ENCODE measurements at places on chromosomes 1 and 21.

GRCh38 chr1:88698764-88699163, 14.7 kb downstream of the PKN2 start:
- DNase-seq: no peak

- no peak for DNase-seq
These were observed 1.6 kb upstream of the SH3D21 start for GRCh38 chr1:36304521-36304920.

DNA sequence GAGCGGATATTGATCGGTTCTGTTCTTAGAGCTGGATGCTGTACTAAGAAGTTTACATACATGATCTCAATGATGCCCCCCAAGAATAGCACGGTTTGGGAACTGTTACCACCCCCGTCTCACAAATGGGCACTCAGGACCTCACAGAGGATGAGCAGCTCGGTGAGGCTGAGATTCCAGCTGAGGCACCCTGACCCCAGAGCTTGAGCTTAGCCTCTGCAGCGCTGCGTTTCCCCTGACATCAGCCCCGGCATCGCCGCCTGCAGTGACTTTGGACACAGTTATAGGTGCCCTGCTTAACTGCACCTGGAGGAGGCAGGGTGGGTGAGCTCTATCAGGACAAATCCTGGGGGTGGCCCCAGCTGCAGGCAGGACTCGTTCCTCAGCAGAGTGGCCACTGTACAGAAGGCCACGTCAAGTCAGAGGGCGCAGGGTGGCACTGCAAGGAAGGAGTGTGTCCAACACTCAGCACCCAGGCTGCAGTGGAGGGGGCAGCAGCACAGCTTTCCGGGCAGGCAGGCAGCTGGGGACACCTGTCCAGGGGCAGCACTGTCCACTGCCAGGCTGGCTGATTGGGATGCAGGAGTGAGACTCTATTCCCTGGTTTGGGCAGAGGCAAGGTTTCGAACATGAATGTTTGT, 65.8 kb upstream of the ABCG1 start:
- DNase-seq: no peak

DNA sequence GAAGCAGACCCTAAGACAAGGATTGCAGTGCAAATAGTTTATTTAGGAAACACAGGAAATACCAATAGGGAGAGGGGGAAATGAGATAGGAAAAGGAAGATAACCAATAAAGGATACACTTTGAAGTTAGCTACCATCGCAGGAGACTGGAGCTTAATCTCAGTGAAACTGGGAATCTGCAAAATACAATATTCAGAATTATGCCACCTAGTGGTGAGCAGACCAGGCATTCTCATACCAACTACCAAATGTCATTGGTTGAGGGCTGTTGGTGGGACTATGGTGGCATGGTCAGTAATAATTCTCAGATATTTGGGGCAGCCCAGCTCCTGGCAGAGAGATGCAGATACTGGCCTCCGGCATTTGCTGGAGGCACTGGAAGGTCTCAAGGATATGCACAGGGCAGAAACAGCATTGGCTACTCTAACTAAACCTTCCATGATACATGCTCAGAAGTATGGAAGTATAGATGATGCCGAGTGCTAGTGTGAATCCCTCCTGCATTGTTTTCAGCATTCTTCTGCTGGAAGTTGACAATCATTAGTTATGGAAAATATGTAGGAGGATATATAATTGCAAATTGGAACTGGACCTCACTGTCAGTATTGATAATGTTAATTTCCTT, 11.8 kb upstream of the ZFP69B start:
- no peak for DNase-seq

DNA sequence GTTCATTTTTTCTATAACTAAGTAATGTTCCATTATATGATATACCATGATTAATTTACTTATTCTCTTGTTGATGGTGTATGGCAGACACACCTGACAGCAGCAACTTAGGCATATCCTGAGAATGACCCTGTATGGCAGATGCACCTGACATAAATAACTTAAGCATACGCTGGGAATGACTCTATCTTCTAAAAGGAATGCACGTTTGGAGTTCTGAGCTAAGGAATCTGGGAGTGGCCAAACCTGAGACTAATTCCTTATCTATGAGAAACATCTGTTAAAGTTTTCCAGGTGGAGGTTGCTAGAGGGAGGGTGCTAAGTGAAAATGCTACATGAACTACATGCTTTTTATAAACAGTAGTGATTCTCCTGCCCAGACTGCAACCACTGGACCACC, 96.7 kb upstream of the RGS18 start:
- DNase-seq: no peak

GRCh38 chr1:200372095-200372884, 37.5 kb downstream of the ZNF281 start:
- no peak for DNase-seq

DNA sequence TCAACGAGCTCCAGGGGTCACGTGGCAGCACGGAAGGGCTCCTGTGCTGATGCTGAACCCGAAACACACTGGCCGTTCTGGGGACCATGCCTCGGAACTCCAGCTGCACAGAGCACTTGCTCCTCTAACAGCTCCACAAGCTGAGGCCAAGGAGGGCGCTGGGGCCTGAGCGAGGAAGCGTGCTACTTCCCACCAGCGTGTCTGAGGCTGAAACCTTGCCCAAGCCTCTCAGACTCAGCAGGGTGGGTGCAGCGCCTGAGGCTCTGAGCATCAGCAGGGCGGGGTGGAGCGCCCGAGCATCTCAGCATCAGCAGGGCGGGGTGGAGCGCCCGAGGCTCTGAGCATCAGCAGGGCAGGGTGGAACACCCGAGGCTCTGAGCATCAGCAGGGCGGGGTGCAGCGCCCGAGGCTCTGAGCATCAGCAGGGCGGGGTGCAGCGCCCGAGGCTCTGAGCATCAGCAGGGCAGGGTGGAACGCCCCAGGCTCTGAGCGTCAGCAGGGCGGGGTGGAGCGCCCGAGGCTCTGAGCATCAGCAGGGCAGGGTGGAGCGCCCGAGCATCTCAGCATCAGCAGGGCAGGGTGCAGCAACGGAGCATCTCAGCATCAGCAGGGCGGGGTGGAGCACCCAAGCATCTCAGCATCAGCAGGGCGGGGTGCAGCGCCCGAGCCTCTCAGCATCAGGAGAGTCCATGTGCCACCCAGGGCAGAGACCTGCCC, 9.6 kb downstream of the WRAP73 start:
- DNase-seq: no peak

- DNase-seq: no peak
These were observed 31.6 kb downstream of the OSBPL9 start for GRCh38 chr1:51648180-51649109.

DNA sequence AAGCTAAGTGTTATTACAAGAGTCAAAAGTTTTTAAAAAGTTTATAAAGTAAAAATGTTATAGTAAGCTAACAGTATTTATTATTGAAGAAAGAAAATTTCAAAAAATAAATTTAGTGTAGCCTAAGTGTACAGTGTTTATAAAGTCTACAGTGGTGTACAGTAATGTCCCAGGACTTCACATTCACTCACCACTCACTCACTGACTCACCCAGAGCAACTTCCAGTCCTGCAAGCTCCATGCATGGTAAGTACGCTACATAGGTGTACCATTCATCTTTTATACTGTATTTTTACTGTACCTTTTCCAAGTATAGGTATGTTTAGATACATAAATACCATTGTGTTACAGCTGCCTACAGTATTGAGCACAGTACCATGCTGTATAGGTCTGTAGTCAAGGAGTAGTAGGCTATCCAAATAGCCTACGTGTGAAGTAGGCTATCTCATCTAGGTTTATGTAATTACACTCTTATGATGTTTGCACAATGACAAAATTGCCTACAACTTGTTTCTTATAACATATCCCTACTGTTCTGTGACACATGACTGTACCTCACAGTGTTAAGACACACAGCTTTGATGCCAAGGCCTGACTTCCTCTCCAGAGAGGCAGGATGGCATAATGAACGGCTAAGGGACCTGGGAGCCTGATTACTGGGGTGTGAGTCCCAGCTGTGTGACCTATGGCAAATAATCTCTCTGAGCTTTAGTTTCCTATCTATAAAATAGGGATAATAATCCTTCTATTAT, 12.7 kb downstream of the DHCR24 start:
- DNase-seq: no peak

GRCh38 chr1:227424953-227425352, 106.7 kb upstream of the CDC42BPA start:
- no peak for DNase-seq

- no peak for DNase-seq
These were observed 37.2 kb upstream of the AGO1 start for GRCh38 chr1:35845766-35846165.

DNA sequence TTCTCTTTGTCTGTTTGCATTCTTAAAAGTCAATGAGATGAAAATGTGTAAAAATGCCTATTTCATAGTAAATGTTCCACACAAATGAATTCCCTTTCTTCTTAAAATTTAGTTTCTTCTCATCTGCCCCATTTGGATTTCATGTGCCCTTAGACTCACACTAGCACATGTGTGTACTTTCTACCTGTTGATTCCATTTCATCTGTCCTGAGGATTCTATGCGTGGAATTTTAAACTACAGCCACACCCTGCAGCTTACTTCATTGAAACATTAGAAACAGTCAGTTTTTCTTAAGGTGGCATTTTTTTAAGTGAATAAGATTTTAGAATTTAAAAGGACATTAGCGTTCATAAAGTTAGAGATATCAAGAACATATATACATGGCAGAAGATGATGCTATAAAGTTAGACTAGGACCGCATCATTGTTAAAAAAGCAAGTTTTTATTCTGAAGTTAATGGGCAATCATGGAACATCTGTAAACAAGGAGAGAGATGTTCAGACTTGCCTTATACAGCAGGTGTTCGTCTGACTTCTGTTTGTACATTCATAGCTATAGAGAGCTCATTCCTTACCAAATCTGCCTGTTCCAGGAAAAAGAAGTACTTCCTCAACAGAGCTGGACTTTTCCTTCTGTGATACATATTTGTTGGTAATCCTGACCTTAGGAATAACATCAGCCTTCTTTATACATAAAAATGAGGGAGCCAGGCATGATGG, 3.9 kb upstream of the TUT4 start:
- DNase-seq: no peak

DNA sequence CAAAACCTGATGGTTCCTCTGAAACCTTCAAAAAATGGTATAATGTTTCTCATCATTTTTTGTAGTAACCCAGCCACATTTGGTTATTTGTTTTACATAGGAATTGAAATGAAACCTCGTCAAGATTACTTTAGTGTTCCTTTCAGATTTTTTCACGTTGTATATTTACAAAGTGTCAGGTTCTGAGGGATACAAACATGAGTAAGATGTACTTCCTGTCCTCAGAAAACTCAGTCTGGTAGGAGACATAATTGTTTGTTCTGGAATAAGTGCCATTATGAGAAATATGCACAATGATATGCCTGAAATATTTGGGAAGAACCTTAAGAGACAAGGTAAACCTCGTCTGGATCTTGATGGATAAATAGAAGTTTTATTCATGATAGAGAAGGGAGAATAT, 145.5 kb downstream of the USP25 start:
- no peak for DNase-seq

- no peak for DNase-seq
These were observed 40.4 kb downstream of the LIN9 start for GRCh38 chr1:226268421-226269124.

DNA sequence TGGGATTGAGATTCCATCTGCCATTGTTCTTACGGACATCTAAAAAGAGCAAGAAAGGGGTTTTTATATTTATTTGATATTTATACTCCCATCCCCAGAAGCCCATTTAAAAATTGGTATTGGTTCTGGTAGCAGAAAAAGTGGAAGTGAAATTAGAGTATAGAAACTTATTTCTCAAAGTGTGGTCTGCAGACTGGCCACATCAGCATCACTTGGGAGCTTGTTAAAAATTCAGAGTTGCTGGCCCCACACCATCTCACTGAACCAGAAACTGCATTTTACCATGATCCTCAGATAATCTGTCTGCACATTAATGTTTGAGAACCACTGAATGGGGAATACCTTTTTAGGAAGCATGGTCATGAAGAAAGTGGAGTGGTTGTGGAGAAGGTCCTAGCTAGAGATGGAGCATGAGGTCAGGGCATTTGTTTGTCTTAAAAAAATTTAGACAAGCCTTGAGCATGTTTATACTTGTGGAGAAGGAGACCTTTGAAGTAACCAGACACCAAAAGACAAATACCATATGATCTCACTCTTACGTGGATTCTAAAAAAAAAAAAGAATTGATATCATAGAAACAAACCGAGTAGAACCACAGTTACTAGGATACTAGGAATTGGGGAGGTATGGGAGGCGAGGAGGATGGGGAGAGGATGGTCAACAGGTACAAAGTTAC, 116.3 kb downstream of the ST6GALNAC3 start:
- no peak for DNase-seq

GRCh38 chr21:31317688-31318087, 26.4 kb downstream of the TIAM1 start:
- DNase-seq: no peak

DNA sequence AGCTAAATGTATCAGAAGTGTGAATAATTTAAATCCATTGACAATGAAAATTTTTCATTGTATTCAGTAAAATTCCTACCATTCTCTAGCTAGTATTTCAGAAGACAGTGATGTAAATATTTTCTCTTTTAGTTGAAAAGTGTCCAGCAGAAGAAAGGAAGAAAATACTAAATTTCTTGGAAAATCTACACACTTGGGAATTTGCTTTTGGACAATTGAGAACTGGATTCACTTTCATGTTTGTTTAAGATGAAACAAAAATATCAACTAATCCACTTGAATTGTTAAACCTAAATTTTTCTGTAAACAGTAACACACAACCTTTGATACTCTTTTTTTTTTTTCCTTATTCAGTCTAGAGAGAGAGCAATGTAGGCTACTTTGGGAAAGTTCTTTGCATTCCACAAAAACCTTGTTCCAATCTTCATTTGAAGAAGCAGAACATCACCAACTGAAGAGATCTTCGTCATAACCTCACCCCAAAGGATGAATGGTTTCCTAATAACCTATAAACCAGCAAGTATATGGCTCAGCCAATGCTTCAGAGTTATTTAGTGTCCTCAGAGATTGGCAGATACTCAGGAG, 155.1 kb upstream of the GORAB start:
- DNase-seq: no peak

DNA sequence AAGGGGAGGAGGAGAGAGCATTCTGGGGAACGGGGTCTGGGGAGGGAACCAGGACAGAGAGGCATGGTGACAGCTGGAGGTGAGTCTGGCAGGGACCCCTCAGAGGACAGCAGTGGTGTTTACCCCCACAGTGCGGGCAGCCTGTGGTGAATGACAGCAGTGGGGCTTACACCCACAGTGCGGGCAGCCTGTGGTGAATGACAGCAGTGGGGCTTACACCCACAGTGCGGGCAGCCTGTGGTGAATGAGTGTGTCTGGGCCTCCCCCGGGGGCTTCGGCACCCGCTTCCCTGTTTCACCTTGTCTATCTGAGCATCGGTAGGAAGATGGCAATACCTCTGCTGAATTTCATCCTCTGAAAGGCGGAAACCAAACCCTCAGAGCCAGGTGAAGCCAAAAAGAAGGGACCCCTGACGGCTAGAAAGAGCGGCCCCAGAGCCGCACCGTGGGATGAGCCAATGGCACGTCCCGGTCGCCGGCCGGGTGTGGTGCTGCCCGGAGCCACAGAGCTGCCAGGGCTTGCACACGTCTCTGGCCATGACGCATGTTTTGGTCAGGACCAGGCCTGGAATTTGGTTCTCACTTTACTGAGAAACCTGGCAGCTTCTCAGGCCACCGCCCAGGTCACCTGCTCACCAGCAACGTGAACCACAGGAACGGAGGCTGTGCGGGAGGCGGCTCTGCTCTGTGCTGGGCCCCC, 54.1 kb downstream of the SIK1 start:
- DNase-seq: no peak

Data from activated naive CD4-positive, alpha-beta T cell treated with anti-CD3 and anti-CD28 coated beads, Interleukin-2, amount 50 U/mL, for 16 hours (primary cell).